ENCODE measurements at places on chromosomes 11 and 22. TPM values are rescaled to one million over a fixed set of nuclear protein-coding genes. Genes with fewer than 3 reads are reported as not detected.
A peak's percentile ranks its signal among the peaks of the same experiment; 100 is the strongest.

The UBQLN3 gene
- not detected for total RNA-seq

GRCh38 chr11:93532281-93532789, 10.9 kb downstream of the SMCO4 start:
- no peak for DNase-seq
- H3K4me3 ChIP-seq: no peak overlapping the region
- H3K27me3 ChIP-seq: no peaks in the 10 kb centered on the region

DNA sequence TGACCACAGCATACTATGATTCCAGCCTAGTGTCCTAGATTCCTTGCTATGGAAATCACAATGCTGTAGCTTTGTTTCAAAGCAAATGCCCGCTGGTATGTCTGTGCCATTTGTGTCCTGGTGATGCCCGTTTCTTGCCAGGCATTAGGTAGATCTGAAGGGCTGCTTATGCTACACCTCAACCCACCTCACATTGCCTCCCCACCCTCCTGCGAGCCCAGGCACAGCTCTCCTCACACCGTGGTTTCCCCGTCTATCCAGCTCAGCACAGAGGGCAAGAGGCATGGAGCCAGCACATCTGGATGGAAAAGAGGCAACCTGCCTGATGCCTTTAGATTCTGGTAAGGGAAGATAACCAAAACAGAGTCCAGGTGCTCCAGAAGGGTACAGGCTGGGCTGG, 307.4 kb upstream of the B3GAT1 start:
- no peak overlapping the region for H3K4me3 ChIP-seq
- H3K4me1 ChIP-seq: no peaks in the 10 kb centered on the region
- H3K27ac ChIP-seq: no peak overlapping the region

DNA sequence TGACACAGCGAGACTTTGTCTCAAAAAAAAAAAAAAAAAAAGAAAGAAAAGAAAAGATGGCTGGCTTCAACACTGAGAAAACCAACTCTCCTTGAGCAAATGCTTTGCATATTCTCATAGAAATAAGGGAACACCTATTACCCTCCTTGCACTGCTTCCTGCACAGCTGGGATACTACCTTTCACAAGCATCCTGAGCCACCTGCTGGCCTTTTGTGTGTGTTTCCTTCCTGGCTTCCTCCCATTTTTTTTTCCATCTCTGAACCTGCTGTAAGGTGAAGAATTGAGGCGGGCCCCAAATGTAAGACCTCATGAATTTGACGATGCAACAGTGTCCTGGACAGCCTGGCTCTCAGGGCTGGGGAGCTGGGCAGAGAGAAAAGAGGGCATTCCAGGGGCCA, 1.9 kb upstream of the RFPL3 start:
- H3K36me3 ChIP-seq: peaks cover 2% of the 10 kb centered on the region
- H3K4me3 ChIP-seq: no peak overlapping the region
- H3K4me1 ChIP-seq: no peaks in the 10 kb centered on the region
- DNase-seq: no peak

The PES1 gene
- 168 TPM for total RNA-seq

- peak overlapping the region; percentile 1 for H3K27ac ChIP-seq
- H3K4me3 ChIP-seq: no peak overlapping the region
- DNase-seq: peak; percentile 65
- no peaks in the 10 kb centered on the region for H3K27me3 ChIP-seq
These were observed 14.0 kb downstream of the PSMD13 start for GRCh38 chr11:250740-251299.

DNA sequence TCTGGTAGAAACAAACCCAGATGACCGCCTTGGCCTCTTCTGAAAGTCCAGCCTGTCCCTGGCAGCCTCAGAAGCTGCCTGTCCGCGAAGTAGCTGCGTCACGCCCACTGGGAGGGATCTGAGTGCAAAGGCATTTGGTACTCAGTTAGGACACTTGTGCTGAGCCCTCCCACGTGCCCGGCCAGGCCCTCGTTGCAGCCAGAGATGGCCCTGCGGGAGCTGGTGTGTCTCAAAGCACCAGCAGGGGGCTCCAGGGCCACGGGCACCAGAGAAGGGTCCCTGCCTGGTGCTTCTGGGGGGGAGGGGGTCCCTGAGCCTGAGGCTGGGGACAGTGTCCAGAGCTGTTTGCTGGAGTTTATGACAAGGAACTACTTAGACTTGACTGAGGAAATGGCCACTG, 5.8 kb downstream of the SELENOO start:
- H3K36me3 ChIP-seq: peaks cover 24% of the 10 kb centered on the region
- no peak overlapping the region for H3K27ac ChIP-seq
- no peak overlapping the region for H3K4me3 ChIP-seq
- no peaks in the 10 kb centered on the region for H3K27me3 ChIP-seq
- H3K4me1 ChIP-seq: peaks cover 20% of the 10 kb centered on the region

DNA sequence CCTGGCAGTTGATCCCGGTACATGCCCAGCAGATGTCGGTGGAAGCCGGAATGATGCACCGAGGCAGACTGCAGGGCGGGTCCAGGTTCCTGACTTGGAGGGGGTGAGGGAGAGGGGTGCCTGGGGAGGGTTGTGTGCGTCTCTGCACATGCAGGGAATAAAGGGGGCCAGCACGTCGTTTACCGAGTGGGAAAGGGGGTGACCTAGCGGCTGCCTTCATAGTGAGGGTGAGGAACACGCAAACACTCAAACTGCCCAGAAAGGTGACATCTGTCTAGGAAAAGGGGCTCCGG, 801.7 kb downstream of the TBC1D22A start:
- peaks cover 2% of the 10 kb centered on the region for H3K27me3 ChIP-seq
- DNase-seq: no peak
- no peaks in the 10 kb centered on the region for H3K4me1 ChIP-seq
- no peak overlapping the region for H3K27ac ChIP-seq

- H3K4me1 ChIP-seq: peaks cover 24% of the 10 kb centered on the region
- H3K27me3 ChIP-seq: no peaks in the 10 kb centered on the region
- H3K4me3 ChIP-seq: no peak overlapping the region
- DNase-seq: no peak
- no peak overlapping the region for H3K27ac ChIP-seq
These were observed 14.8 kb downstream of the TAB1 start for GRCh38 chr22:39414377-39414776.

The APOL5 gene
- not detected for total RNA-seq

- H3K27ac ChIP-seq: peak overlapping the region; percentile 91
- no peak overlapping the region for H3K4me3 ChIP-seq
- peak; percentile 24 for DNase-seq
- peaks cover 14% of the 10 kb centered on the region for H3K4me1 ChIP-seq
- no peaks in the 10 kb centered on the region for H3K36me3 ChIP-seq
- no peaks in the 10 kb centered on the region for H3K27me3 ChIP-seq
These were observed 5.0 kb upstream of the LRFN4 start for GRCh38 chr11:66851698-66852465.

GRCh38 chr11:118008271-118008911, 22.2 kb downstream of the IL10RA start:
- H3K36me3 ChIP-seq: peaks cover 17% of the 10 kb centered on the region
- H3K4me1 ChIP-seq: peaks cover 90% of the 10 kb centered on the region
- H3K27ac ChIP-seq: peak overlapping the region; percentile 91

The GAS2 gene
- 2.0 TPM for total RNA-seq

DNA sequence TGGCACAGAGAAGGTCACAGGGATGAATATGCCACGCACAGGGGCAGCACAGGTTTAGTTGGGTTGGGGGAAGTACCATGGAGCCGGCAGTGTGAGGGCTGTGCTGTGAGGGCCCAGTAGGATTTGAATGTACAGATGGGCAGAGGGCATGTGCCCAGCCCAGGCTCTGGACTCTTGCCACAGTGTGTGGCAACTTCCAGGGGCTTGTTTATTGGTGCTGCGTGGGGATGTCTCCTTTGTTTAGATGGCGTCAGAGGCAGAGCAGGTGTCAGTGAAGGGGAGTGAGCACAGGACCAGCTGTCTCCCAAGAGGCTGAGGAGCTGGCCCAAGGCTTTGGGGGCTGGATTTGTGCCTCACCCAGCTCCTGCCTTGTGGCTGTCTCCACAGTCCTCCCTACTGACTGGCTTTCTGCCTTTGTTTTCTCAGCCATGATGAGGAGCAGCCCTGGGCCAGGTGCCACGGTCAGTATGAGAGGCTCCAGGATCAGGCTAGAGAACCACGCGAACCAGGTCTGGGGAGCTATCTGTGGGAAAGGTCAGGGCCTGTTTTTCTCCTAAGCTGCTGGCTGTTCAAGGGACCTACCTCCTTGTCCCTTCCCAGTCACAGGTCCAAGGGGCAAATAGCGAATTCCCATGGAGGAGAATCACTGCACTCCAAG, 21.9 kb downstream of the SUN2 start:
- H3K4me3 ChIP-seq: no peak overlapping the region
- H3K36me3 ChIP-seq: peaks cover 47% of the 10 kb centered on the region
- DNase-seq: no peak
- peak overlapping the region; percentile 70 for H3K27ac ChIP-seq
- H3K27me3 ChIP-seq: no peaks in the 10 kb centered on the region

GRCh38 chr22:34000879-34001526, 80.7 kb upstream of the LARGE1 start:
- no peak overlapping the region for H3K27ac ChIP-seq
- no peaks in the 10 kb centered on the region for H3K27me3 ChIP-seq
- H3K36me3 ChIP-seq: no peaks in the 10 kb centered on the region
- no peak for DNase-seq
- H3K4me3 ChIP-seq: no peak overlapping the region

All from activated T-helper 1 cell treated with anti-CD3 and anti-CD28 coated beads, Interleukin-12 subunit alpha, Interleukin-12 subunit beta, Interleukin-2, Interleukin-4 antibody, amounts not matched to agents 30 ng/mL and 10 ng/mL and 1 ng/mL, durations not matched to agents 14 hours and 24 hours and 36 hours (primary cell).